ENCODE measurements at places on chromosomes 3 and 15.

GRCh38 chr3:120114376-120114775, 20.1 kb upstream of the GSK3B start:
- DNase-seq, result no peak

GRCh38 chr3:190644766-190645165, 130.9 kb downstream of the IL1RAP start:
- no peak for DNase-seq

DNA sequence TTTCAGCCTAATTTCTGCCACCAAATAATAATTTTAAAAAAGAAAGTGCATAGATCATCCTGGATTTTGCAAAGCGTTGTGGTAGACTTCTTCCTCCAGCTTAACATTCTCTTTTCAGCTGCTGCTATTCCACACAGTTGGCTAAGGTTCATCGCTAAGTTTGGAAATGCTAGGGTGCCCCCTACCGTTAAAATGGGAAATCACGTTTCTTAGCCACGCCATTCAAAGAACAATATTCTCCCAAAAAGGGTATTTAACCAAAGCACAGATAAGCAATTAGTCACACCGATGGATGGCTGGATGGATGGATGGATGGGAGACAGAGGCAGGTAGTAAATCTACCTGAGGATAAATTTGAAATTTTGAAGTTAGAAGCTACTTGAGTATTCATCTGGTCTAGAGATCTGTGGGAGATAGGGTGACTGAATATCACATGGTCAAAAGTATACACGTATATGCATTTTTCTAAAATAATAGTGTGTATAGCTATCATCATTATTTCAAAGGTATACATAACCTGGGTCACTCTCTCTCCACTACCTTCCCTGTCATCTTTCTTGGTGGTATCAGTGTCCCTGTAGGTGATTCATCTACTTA, 67.2 kb downstream of the EFHB start:
- peak; percentile 29 for DNase-seq

DNA sequence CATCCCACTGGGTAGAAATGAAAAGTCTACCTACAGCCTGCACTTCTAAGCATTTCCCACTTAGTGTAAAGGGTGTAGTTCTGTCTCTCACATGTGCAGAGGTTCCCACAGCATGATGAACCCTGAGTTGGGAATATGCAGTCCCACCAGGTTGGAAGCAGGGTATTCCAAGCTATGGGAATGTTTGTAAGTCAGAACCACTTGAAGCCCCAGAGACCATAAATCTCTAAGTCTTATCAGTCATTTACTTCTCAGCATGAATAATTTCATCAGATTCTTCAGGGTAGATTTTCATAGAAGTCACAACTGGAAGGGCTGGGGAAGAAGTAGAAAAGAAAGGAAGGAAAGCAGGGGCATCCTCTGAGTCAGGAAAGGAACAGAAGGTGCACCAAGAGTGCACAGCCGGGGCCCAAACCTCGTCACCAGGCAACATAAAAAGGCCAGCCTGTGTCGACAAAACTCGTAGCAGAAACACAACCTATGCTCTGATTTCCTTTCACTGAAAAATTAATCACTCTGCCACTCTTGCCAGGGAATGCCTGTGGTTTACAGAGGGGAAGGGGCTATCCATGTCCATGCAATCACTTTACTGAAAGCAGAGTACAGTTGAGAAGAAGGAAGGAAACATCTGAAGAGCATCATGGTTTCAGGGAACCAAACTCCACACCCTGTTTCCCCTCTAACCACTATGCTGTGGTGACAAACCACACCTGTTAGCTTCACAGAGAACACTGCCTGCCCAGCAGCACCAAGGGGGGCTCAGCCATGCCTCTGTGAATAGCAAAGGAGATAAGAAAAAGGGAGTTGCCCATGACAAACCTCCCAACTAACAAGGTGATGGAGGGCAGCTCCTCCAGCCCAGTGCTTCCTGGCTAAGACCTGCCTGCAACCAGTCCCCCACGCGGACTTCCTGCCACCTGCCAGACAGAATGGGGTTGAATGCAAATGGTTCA, 40.5 kb downstream of the SH3BP5 start:
- DNase-seq, result peak; percentile 51

GRCh38 chr3:176663387-176663786, 533.9 kb downstream of the TBL1XR1 start:
- DNase-seq, result no peak

- no peak for DNase-seq
Measured at GRCh38 chr3:69997631-69998307, 1.8 kb upstream of the SAMMSON start.

- DNase-seq, result no peak
Measured at GRCh38 chr3:128210711-128211110, 57.4 kb downstream of the EEFSEC start.

DNA sequence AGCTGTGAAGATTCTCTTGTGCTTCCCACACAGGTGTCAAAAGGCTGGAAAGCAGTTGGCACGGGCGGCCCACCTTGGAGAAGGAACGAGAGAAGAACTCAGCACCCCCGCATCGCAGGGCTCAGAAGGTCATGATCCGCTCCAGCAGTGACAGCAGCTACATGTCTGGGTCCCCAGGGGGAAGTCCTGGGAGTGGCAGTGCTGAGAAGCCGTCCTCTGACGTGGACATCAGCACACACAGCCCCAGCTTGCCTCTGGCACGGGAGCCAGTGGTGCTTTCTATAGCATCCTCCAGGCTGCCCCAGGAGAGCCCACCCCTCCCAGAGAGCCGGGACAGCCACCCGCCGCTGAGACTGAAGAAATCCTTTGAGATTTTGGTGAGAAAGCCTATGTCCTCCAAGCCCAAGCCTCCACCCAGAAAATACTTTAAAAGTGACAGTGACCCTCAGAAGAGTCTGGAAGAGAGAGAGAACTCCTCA, 31.4 kb downstream of the STARD5 start:
- peak; percentile 58 for DNase-seq

GRCh38 chr3:24096695-24097290, 151.7 kb downstream of the NR1D2 start:
- no peak for DNase-seq

GRCh38 chr15:72614810-72615532, 39.5 kb upstream of the GOLGA6B start:
- DNase-seq, result no peak

- DNase-seq, result no peak
Measured at GRCh38 chr3:116059421-116060096, 385.7 kb downstream of the LSAMP start.

GRCh38 chr15:71003319-71003718, 110.7 kb downstream of the LRRC49 start:
- no peak for DNase-seq

GRCh38 chr3:142168514-142168913, 19.2 kb upstream of the TFDP2 start:
- no peak for DNase-seq

- DNase-seq, result no peak
Measured at GRCh38 chr3:117691526-117691925, 981.9 kb downstream of the TUSC7 start.

GRCh38 chr3:61979638-61980037, 393.7 kb downstream of the FEZF2 start:
- DNase-seq, result no peak

GRCh38 chr3:186298876-186299275, 63.2 kb downstream of the DGKG start:
- no peak for DNase-seq

DNA sequence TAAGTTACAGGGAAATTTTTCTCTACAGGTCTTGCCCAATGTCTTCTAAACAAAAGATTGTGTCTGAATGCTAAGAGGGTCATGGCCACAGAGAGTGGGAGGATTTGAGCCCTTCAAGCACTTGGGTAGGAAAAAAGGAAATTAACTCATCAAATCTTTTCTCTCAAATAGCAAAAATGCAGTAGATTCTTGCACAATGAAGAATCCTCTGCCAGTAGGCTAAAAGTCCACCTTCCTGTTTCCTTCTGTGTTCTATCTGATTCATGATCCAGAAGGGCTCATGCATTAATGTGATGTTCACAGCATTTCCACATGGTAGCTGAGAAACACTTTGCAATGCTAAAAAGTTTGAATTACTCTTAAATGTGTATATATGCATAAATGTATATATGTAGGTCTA, 177.1 kb downstream of the CD47 start:
- no peak for DNase-seq

GRCh38 chr3:116052602-116053001, 392.7 kb downstream of the LSAMP start:
- no peak for DNase-seq

DNA sequence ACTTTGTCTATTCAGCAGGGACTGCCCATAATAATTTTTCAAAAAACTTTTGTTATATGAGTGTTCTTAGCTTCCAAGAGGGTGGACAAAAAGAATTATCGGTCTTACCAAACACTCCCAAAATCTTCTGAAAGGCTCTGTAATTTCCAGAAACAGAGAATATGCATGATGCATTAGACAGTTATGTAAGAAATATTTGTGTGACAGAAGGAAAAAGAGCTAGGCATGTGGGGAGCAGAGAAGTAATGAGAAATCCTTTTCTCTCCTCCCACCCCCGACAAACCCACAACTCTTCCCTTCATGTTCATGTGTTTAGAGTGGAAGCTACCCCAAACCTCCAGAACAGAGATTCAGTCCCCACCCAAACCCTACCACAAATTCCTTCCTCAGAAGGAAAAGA, 86.8 kb downstream of the MYO5A start:
- DNase-seq, result no peak

DNA sequence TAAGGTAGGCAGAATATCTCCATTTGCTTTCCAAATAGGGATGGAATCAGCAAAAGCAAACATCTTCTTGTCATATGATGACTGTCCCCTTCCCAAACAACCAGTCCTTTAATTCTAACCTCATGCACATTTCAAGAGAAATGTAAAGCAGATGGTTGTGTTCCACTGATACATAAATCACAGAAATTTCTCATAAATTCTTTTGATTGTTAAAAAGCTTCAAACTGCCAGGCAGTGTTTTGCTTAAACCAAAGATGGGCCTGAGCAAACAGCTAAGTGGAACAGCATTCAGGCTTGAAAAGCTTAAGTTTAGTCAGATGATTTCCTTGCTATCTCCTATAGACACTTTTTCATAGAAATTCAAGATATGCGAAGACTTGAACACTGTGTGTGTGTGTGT, 74.3 kb upstream of the SOX2 start:
- no peak for DNase-seq

- DNase-seq, result no peak
Measured at GRCh38 chr3:42906070-42906847, at the start of gene ZNF662. Gene ZNF662 (plus strand): TSS chr3:42906142. CDS start chr3:42908115, 1,973 bp downstream.

DNA sequence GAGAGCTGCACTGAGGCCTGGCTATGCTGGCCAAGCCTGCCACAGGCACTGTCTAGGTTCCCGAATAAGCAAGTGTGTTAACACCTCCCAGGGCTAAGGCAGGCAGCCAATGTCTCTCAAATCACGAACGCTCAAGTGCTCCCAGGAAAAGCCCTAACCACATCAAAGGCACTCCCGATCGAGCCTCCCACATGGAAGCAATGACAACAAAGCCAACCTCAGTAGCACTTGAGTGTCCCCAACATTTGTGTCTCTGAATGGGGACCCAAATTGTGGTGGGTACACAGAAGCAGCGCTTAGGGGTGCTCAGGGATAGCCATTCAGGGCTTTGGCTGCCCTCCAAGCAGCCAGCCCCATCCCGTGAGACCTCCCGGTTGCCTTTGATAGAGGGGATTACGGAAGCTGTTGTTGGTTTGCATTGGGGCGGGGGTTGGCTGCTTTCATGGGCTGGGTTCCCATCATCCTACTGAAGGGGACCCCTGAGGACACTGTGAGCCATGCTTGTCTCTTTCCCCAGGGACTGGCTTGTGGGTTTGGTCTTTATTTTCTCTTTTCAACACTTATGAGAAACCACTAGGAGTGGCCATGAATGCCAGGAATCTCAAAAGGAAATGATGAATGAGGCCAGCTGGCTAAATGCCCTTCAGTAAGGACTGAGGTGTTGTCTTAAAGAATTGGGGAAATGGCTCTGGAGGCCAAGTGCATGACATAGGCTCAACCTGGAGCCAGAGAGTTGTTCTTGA, 234.1 kb upstream of the FEZF2 start:
- DNase-seq, result no peak

GRCh38 chr3:25652921-25653320, 11.8 kb downstream of the TOP2B start:
- no peak for DNase-seq

DNA sequence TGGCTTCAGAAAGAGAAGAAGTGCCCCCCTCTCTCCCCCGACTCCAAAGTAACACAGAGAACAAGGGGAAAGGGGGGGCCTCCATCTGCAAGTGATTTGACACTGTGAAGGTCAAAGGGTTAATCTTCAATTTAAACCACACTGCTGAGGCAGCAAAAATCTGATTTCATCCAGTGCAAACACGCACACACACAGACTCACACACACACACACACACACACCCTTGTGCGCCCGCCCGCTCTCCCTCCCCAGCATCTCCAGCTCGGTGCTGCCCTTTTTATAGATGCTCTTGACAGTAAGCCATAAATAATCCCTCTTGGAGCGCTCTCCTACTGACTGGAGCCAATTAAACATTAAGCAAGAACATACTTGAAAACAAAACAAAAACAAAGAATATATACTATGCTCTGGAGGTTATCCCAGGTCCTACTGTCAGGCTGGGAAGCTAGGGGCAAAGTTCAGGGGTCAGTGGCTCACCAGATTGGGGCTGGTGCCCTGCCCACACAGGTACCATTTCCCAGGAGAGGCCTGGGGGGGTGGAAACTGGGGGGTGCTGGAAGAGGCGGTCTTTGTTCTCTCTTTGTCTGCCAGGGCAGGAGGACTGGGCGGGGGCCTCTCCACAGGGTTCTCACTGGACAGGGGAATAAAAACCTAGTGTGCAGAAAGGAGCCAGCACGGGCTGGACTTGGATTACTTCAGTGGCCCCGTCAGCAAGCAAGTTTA, 16.3 kb downstream of the BMF start:
- DNase-seq, result no peak

- DNase-seq, result no peak
Measured at GRCh38 chr3:22012471-22012870, 261.5 kb upstream of the ZNF385D start.

GRCh38 chr15:76776969-76777368, 128.2 kb downstream of the SCAPER start:
- DNase-seq, result no peak

DNA sequence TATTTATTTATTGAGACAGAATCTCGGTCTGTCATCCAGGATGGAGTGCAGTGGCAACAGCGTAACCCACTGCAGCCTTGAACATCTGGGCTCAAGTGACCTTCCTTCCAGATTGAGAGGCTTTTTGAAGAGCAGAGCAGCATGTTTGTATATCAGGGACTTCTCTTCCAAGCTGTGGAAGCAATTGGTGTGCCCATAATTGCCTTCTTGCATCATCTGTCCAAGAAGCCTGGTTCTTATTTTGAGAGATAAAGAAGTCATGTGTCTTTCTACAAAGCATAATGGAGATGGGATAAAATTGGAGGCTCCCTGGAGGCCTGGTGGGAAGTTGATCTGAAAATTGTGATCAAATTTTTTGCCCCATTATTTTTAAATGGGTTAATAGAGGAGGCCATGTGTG, 183.8 kb upstream of the MCTP2 start:
- no peak for DNase-seq
